ENCODE measurements at places on chromosomes 11 and 22.

GRCh38 chr22:20138417-20138738 lies 6.8 kb downstream of the ZDHHC8 start:
- DNase-seq = no peak

- no peak for DNase-seq
These were observed 27.1 kb downstream of the NECTIN1 start for GRCh38 chr11:119701591-119702549.

- no peak for DNase-seq
These were observed 25.0 kb downstream of the IGLL1 start for GRCh38 chr22:23555118-23555517.

DNA sequence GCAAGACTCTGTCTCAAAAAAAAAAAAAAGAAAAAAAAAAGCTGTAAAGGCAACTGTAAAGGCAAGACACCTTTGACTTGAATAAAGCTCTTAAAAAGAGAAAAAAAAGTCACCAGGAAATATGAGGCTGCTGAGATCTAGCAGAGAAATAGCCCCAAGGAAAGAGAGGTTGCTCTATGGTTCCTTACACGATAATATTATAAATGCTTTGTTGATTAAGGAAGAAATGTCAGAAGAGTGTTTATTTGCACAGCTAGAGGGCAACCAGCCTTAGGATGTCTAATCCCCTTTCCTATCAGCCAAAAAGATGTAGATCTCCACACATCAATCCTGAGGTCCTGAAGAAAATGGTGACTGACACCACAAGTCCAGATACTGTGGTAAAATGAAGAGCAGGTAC lies 32.0 kb downstream of the RBFOX2 start:
- no peak for DNase-seq
